ENCODE measurements at places on chromosomes 4 and X. TPM values are rescaled to one million over a fixed set of nuclear protein-coding genes. Genes with fewer than 3 reads are reported as not detected.

The TXK gene
- total RNA-seq, result 1.9 TPM

The CC2D2A gene
- total RNA-seq, result 3.9 TPM

The CXCL1 gene
- 0.38 TPM for total RNA-seq

The TMEM35A gene
- not detected for total RNA-seq

The CLIC2 gene
- total RNA-seq, result 0.08 TPM

The SUPT20HL2 gene
- total RNA-seq, result not detected

The ACSL4 gene
- total RNA-seq, result 69.7 TPM

The IL15 gene
- total RNA-seq, result 6.4 TPM

The RPL34 gene
- 673 TPM for total RNA-seq

The OR13H1 gene
- total RNA-seq, result not detected

The BMPR1B gene
- total RNA-seq, result not detected

The UGT2B11 gene
- total RNA-seq, result not detected

The SLITRK4 gene
- not detected for total RNA-seq

The RELL1 gene
- total RNA-seq, result 55.7 TPM

The MUC7 gene
- total RNA-seq, result not detected
